ENCODE measurements at places on chromosomes 1 and 21.

DNA sequence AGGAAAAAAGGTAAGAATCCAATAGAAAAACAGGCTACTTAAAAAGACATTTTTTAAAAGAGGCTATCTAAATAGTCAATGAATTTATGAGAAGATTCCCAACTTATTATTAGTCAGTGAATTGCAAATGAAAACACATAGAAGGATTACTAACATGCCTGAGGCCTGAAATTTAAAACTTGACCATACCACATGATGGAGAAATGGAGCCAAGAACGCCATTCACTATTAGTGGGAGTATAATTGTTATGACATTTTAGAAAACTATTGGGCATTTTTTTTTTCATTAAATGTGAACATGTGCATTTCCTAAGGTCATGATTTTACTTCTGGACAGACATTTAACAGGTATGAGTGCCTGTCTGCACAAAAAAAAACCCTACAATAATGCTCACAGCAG lies 24.8 kb upstream of the OR2B11 start:
- no peak for DNase-seq

- DNase-seq: no peak
Observed at GRCh38 chr1:224525411-224526040, 90.6 kb upstream of the CNIH3 start.

- no peak for DNase-seq
Observed at GRCh38 chr1:101174722-101175121, 62.1 kb upstream of the S1PR1 start.

DNA sequence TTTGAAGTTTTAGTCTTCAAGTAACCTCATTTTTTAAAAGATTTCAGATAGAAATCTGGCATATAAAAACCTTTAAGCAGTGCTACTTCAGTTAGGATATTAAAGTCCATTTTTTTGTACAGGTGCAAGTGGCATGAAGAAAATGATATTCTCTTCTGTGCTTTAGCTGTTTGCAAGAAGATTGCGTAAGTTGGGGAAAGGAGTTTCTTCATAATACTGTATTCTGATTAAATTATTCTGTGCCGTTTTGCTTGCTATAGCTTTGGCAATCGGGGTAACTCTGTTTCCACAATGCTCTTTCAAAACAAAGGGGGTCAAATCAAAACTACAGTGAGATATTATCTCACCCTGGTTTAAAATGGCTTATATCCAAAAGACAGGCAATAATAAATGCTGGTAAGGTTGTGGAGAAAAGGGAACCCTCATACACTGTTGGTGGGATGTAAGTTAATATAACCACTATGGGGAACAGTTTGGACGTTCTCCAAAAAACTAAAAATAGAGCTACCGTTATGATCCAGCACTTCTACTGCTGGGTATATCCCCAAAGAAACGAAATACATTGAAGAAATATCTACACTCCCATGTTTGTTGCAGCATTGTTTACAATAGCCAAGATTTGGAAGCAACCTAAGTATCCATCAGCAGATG lies 27.1 kb downstream of the MAEL start:
- no peak for DNase-seq

DNA sequence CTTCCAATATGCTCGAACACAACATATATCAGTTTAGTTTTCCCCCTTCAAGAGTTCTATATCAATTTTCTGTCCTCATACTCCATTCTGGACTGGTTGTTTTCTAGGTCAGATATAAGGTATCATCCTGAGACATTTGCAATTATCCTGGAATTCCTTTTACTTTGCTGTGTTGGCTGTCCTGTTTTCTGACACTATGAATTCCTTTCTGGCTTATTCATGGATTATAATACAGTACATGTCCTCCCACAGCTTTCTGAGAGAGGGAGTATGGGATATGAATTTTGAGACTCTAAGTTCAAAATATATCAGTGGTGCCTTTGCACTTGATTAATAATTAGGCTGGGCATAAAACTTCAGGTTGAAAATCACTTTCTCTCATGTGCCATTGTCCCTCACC lies 11.9 kb downstream of the PHTF1 start:
- DNase-seq: no peak

- peak; percentile 34 for DNase-seq
Observed at GRCh38 chr1:152907686-152908601, at the start of gene IVL. Gene IVL (plus strand): TSS chr1:152908546. CDS start chr1:152909798, 1,252 bp downstream.

- DNase-seq: no peak
Observed at GRCh38 chr1:163296504-163297263, 25.1 kb upstream of the NUF2 start.

- peak; percentile 99 for DNase-seq
Observed at GRCh38 chr1:112715264-112716053, at the start of gene PPM1J. Gene PPM1J (minus strand): TSS chr1:112715332. CDS start chr1:112715301, 31 bp downstream.

DNA sequence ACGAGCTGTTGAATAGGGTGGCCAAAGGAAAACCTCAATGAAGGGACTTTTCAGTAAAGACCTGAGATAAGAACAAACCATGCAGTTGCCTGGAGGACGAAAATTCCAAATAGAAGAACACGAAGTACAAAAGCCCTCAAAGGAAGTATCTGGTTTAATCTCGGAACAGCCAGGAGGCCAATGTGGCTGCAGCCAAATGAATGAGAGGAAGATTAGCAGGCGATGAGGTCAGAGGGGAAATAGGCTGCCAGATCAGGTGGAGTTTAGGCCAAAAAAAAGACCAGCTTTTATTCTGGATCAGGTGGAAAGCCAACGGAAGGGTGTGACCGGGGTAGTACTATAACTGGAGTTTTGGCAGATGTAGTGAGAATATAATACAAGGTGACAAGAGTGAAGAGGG lies 43.7 kb downstream of the SRSF11 start:
- DNase-seq: no peak

DNA sequence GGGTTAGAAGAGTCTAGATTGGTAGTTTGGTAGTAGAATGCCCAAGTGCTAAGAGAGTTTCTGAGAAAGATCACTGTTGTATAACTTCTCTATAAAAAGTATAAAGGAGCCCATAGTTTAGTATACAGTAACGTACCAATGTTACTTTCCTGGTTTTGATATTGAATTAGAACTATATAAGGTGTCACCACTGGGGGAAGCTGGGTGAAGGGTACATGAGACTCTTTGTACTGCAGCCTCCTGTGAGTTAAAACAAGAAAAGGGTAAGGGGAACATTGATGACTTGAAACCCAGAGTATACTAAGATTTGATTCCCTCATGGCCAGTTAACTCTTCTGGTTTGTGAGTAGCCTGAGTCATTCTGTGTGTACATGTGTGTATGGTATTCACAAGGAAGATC lies 129.8 kb downstream of the RPS6KC1 start:
- DNase-seq: no peak

GRCh38 chr1:247906504-247907047 lies 11.2 kb downstream of the OR2W3 start:
- no peak for DNase-seq

DNA sequence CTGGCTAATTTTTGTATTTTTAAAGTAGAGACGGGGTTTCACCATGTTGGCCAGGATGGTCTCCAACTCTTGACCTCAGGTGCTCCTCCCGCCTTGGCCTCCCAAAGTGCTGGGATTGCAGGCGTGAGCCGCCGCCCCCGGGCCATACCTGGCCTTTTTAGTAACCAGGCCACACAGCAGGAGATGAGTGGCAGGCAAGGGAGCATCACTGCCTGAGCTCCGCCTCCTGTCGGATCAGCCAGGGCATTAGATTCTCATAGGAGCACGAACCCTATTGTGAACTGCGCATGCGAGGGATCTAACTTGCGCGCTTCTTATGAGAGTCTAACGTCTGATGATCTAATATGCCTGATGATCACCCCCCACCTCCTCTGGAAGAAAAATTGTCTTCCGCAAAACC lies 308.7 kb upstream of the PRMT6 start:
- no peak for DNase-seq

DNA sequence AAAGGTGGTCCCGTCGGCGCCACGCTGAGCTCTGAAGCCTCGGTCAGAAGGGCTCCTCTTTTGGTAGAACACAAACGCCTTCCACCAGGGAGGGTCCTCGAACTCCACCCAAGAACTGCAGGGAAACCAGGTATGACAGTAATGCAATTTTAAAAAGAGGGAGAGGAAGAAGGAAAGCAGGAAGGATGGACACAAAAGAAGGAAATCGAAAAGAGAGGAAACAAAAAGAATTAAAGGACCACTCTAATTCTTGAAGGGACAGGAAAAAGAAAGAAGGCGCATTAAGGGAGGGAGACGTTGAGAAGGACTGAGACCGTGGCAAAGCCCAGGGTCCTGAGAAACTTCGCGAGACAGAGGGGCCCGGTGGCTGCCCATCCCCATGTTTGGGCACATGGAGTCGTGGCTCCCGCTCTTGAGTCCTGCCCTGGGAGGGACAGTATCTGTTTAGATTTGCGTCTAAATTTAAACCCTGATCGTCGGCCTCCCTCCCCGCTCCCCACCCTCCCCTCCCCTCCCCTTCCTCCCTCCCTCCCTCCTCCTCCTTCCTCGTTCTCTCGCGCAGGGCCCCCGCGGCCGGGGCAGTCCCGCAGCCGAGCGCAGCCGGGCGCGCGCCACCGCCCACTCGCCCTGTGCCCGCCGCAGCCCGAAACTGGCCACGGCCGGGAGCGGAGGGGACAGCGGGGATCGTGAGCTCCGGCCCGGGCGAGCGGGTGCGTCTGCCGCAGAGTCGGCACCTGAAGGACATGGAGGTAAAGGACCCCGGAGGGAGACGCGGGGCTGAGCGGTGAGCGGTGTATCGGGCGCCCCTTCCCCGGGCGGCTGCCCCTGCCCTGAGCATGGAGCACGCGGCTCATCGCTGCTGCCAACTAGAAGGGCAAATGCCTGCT lies at the start of gene RCSD1:
TSS of gene RCSD1 (plus strand) at position 552 of the 887 bp plus-strand sequence. CDS start at position 744, 192 bp downstream.
- peak; percentile 84 for DNase-seq

DNA sequence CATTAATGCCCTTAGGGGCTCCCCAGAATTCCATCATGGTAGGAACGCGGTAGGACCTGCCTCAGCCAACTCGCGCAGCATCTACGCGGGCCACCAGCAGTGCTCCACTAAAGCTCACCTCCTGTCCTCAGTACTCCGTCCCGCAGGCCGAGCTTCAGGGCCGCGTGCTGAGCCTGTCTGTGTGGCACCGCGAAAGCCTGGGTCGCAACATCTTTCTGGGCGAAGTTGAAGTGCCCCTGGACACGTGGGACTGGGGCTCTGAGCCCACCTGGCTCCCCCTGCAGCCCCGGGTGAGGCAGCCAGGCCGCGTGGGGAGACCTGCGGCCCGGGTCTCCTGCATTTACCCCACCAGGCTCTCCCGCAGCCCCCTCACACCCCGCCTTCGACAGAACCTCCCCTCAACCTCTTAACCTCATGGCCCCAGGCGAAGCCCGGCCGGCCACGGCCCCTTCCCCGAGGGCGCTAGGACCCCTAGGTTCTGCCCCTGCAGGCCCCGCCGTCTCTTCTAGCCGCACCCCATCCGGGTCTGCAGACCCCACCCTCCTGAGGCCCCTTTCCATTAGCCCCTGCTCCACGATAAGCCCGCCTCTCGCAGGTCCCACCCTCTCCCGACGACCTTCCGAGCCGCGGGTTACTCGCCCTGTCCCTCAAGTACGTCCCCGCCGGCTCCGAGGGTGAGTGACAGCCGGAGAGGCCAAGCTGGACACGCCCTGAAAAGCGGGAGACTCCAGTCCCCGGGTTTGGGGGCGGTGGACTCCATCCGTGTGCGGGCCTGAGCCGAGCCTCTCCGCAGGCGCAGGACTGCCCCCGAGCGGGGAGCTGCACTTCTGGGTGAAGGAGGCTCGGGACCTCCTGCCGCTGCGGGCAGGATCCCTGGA lies 9.1 kb downstream of the SYTL1 start:
- DNase-seq: no peak
